ENCODE measurements at places on chromosomes 6 and 20.

- no peak overlapping the region for H3K4me3 ChIP-seq
- H3K27me3 ChIP-seq, result no peaks in the 10 kb centered on the region
- peak; percentile 8 for DNase-seq
- peaks cover 9% of the 10 kb centered on the region for H3K36me3 ChIP-seq
- H3K4me1 ChIP-seq, result peaks cover 21% of the 10 kb centered on the region
Observed at GRCh38 chr6:15441215-15441868, 195.5 kb downstream of the JARID2 start.

DNA sequence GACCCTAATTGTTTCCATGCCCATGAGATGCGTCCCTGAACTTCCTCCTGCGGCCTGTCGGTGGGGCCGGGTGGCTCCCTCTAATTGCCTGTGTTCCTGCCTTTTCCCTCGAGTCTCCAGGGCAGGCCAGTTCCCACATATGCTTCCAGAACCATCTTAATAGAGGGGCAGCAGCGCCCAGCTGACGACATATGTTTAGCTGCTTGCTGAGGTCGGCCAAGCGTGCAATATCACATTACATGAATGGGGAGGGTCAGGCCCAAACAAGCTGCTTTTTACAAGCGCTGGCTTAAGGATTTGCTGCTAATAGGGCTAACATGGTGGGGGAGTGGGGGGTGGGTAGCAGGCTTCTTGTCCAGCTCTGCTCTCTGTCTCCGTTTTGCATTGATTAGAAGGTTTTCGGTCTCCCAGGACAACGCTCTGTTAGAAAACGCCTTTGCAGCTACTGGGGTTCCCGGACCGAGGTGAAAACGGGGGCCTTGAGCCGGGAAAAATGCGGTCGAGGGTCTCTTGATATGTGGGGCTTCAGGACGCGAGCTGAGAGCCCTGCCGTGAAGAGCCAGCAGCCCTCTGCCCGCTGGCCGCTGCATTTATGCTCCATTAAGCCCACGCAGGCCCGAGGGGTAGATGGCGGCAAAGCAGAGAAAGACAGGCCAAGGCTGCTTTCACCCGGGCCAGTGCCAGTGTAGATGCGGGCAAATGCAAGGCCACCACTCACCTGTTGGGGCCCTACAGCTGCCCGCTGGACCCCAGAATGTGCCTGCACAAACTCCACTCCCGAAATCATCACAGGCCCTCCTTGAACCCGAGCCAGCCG lies 308.5 kb downstream of the BMP7 start:
- no peaks in the 10 kb centered on the region for H3K36me3 ChIP-seq
- H3K4me3 ChIP-seq, result no peak overlapping the region
- no peak overlapping the region for H3K27ac ChIP-seq

DNA sequence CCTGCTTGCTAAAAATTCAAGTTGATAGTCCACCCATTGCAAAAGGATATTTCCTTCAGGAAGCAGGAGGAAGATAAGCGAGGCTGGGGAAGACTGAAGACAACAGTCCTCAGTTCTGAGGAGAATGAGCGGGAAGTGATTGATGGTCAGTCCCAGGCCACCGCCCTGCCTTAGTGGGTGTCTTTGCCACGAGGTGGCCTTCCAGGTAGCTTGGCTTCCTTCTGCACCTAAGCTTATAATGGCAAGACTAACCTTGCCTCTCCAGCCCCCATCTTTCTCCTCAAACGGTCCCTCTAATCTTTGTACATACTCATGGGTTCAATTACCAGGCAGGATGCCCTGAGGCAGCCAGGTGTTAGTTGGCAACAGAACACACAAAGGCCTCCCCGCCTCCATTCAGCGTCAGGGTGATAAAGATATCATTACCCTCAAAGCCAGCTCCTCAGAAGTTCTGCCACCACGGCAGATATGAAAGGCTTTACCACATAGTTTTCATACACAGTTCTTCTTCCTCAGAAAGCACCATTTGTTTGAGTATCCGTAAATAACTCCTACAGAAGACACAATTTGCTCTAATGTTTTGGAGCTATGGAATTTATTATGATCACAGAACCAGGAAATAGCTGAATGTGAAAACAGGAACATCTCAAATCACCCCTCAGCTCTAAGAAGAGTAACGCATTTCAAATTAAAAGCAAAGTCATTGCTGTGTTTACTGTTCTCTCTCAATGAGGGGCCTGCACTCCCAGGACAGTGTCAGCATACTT lies 249.4 kb downstream of the ATXN1 start:
- peak; percentile 19 for DNase-seq
- no peak overlapping the region for H3K4me3 ChIP-seq
- peaks cover 21% of the 10 kb centered on the region for H3K4me1 ChIP-seq
- H3K27me3 ChIP-seq, result no peaks in the 10 kb centered on the region
- peaks cover 3% of the 10 kb centered on the region for H3K36me3 ChIP-seq
- peak overlapping the region; percentile 1 for H3K27ac ChIP-seq

DNA sequence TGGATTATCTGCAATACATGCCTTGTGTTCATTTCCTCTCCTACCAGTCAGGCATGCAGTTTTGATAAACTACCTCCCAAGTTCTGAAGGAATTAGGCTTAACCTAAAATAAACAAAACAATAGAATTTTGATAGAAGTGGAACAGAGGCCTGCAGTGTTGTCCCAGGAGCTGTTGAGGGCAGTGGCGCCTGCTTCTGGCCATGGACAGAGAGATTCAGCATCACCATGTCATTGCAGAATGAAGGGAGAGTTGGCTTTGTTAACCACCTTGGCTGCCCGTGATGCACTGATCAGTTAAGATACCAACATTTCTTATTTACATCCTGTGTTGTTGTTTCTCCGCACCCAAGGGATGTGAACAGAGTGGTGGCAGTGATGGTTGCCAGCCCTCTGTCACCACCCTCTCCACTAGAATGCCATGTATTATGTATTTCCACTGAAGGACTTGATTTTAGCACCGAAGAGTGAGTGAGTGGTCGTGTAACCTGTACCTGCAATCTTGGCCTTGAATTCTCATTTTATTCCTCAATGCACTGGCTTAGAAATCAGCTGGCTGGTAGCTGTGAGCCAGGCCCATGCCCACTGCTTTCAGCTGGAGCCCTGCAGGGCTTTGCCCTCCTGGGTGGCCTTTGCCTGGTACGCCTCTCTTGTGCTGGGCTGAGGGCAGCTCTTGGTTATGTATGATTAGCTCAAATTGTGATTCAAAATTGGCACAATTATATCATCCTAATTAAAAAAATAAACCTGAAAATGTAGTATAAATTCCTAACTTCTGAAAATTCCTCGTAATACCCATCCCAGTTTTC lies 56.5 kb downstream of the SHLD1 start:
- H3K27me3 ChIP-seq, result no peaks in the 10 kb centered on the region
- no peak for DNase-seq
- no peak overlapping the region for H3K27ac ChIP-seq
- H3K36me3 ChIP-seq, result peaks cover 17% of the 10 kb centered on the region

- DNase-seq, result no peak
- no peaks in the 10 kb centered on the region for H3K36me3 ChIP-seq
- H3K27me3 ChIP-seq, result peaks cover 33% of the 10 kb centered on the region
- peaks cover 11% of the 10 kb centered on the region for H3K4me1 ChIP-seq
- H3K27ac ChIP-seq, result no peak overlapping the region
Observed at GRCh38 chr6:44278774-44279697, 8.8 kb downstream of the TMEM151B start.

DNA sequence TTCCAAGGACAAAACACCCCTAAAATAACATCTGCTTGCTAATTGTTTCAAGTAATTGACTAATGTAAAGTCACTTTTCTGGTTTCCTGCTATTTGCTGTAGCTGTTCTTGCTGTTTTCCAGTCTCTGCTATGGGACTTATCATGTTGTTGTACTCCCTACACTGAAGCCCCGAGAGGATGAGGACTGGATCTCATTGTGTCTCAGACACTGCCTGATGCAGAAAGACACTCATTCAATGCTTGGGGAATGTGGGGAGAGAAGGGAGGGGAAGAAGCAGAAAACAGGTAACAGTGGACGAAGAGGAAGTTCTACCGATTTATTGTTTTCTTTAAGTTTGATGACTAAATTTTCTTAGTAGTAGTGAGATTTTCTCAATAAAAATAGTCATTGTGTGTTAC lies 79.8 kb downstream of the DOK5 start:
- no peaks in the 10 kb centered on the region for H3K27me3 ChIP-seq
- no peaks in the 10 kb centered on the region for H3K36me3 ChIP-seq
- no peaks in the 10 kb centered on the region for H3K4me1 ChIP-seq

GRCh38 chr6:8674126-8674525 lies 238.8 kb upstream of the SLC35B3 start:
- no peaks in the 10 kb centered on the region for H3K27me3 ChIP-seq
- H3K4me3 ChIP-seq, result no peak overlapping the region
- H3K27ac ChIP-seq, result no peak overlapping the region
- DNase-seq, result no peak
- H3K4me1 ChIP-seq, result no peaks in the 10 kb centered on the region

- no peaks in the 10 kb centered on the region for H3K27me3 ChIP-seq
- H3K4me1 ChIP-seq, result no peaks in the 10 kb centered on the region
- no peak for DNase-seq
- H3K4me3 ChIP-seq, result no peak overlapping the region
- no peak overlapping the region for H3K27ac ChIP-seq
Observed at GRCh38 chr6:52553719-52554118, 23.1 kb downstream of the TRAM2 start.

DNA sequence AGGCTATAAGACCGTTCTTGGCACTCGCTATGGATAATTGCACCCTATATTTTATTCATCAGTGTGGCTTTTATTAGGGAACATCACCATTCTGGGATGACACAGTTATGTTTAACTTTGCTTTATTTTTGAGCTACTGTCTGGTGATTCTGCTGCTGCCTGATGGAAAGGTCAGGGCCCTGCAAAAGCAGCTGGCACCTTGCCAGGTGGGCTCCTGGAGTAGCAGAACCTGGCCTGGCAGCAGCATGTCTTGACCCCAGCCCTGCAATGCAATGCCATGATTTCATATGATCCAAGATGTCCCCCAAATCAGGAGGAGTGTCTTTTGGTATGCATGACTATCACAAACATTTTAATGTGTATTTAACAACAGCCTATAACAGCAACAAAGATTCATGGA lies 228.4 kb upstream of the RSPO3 start:
- DNase-seq, result no peak
- H3K27ac ChIP-seq, result no peak overlapping the region
- H3K4me1 ChIP-seq, result no peaks in the 10 kb centered on the region
- no peaks in the 10 kb centered on the region for H3K36me3 ChIP-seq
- no peak overlapping the region for H3K4me3 ChIP-seq

DNA sequence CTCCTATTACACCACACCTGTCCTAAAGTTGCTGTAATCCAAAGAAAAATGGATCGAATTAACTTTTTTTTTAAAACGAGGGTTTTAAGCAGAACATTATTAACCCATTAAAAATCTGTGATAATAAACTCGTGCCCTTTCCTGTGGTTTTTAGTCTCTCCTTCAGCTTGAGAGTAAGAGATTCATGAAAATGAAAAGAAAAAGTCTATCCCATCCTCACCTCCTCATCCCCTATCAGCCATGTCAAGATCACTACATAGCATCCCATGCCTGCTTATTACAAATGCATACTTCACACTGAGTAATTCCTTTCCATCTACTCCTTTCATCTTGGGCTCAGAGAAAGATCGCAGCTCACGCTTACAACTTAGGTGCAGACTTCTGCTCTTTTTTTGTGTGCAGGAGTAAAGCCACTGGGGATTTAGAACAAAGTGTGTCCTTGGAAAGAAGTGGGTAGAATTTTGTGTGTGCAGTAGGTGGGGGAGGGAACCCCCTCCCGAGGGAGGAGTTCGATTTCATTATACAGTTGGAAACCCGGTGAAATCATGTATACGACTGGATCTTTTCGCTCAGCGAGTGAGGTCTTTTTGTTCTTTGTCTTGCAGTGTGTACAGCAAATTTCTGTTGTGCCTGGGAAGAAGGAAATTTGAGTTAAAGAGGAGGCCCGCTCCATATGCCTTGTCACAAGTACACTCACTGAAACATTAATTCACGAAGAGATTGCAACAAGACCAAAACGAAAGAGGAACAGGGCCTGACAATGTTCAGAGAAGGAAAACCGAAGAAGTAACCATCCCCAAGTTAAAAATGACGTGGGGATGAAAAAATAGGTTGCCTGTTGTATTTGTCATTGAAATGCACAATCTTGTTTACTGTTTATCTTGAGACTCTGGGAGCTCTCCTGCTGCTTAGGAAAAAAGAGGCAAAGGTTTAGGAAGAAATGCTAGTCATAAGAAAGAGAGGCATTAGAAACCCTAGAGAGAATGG lies 146.5 kb upstream of the ZNF217 start:
- no peaks in the 10 kb centered on the region for H3K27me3 ChIP-seq
- H3K4me1 ChIP-seq, result peaks cover 19% of the 10 kb centered on the region
- H3K27ac ChIP-seq, result peak overlapping the region; percentile 41
- peak; percentile 51 for DNase-seq
- H3K4me3 ChIP-seq, result peak overlapping the region; percentile 49
- H3K36me3 ChIP-seq, result no peaks in the 10 kb centered on the region

GRCh38 chr6:108796875-108797274 lies 51.3 kb upstream of the ARMC2 start:
- H3K27ac ChIP-seq, result no peak overlapping the region
- no peak for DNase-seq
- no peaks in the 10 kb centered on the region for H3K36me3 ChIP-seq
- no peaks in the 10 kb centered on the region for H3K27me3 ChIP-seq
- H3K4me3 ChIP-seq, result no peak overlapping the region
- peaks cover 19% of the 10 kb centered on the region for H3K4me1 ChIP-seq

DNA sequence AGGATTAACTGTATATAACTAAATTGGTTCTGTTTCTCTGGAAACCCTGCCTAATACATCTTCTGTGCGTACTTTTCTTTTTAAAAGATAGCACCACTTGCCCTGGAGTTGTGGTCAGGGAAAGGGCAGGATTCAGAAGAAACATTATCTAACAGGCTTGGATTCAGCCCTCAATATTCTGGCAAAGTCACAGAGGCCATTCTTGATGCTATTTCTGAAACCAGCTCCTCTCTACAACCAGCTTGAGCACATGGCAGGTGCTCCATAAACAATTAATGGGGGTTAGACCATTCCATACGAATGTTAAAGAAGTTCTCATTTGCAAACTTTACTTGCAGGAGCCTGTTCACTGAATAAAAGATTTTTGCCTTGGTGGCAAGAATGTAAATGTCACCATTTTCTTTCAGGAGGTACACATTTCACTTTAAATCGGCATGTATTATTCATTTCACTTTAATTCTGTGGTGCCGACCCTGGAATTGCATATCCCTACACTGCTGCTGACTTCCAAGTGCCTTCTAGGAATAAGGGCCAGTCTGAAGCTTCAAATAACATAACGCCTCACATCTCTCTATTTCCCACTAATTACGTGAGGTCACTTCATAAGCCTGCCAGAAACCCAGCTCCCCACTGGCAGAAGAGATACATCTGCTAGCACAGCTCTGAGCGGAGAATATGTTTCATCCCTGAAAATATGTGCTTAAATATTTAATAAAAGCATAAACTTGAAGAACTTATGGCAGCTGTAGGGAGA lies 248.7 kb downstream of the ADGRG6 start:
- DNase-seq, result no peak
- H3K36me3 ChIP-seq, result no peaks in the 10 kb centered on the region
- no peak overlapping the region for H3K4me3 ChIP-seq
- H3K27me3 ChIP-seq, result no peaks in the 10 kb centered on the region
- no peak overlapping the region for H3K27ac ChIP-seq

- H3K27me3 ChIP-seq, result no peaks in the 10 kb centered on the region
- DNase-seq, result no peak
- H3K4me3 ChIP-seq, result no peak overlapping the region
- H3K4me1 ChIP-seq, result no peaks in the 10 kb centered on the region
- H3K36me3 ChIP-seq, result no peaks in the 10 kb centered on the region
Observed at GRCh38 chr6:144908004-144908403, 622.9 kb downstream of the UTRN start.

Data from CD4-positive, alpha-beta T cell (primary cell).